ENCODE measurements at places on chromosomes 5 and 9. TPM values are rescaled to one million over a fixed set of nuclear protein-coding genes. Genes with fewer than 3 reads are reported as not detected.

The C8G gene
- 0.13 TPM for total RNA-seq

The SOHLH1 gene
- not detected for total RNA-seq

The PLAC8L1 gene
- 0.40 TPM for total RNA-seq

The MOB3B gene
- total RNA-seq: under 0.01 TPM

The LCN12 gene
- total RNA-seq: 0.37 TPM

The BTNL8 gene
- not detected for total RNA-seq

The C5orf34 gene
- total RNA-seq: 3.4 TPM

The FAM170A gene
- total RNA-seq: not detected

The PCDHA9 gene
- total RNA-seq: 0.06 TPM

The PIGO gene
- 11.8 TPM for total RNA-seq

The PCDHAC2 gene
- total RNA-seq: 0.31 TPM

The IL13 gene
- not detected for total RNA-seq

The NR2F1 gene
- 5.2 TPM for total RNA-seq

The STK32A gene
- 3.4 TPM for total RNA-seq

The CARTPT gene
- total RNA-seq: not detected
